Right cardiac atrium (tissue), 5 donors: ENCODE measurements at places on chromosomes 2 and 18. TPM values are rescaled to one million over a fixed set of nuclear protein-coding genes. Genes with fewer than 3 reads are reported as not detected.

The UGT1A5 gene
- not detected for polyA plus RNA-seq

The DNAH6 gene
- 0.07 TPM for polyA plus RNA-seq

The REEP1 gene
- 16.5 TPM for polyA plus RNA-seq

The ONECUT2 gene
- 0.02 TPM for polyA plus RNA-seq

- no peak for DNase-seq
These were observed 28.4 kb upstream of the PXDN start for GRCh38 chr2:1772471-1773267.

DNA sequence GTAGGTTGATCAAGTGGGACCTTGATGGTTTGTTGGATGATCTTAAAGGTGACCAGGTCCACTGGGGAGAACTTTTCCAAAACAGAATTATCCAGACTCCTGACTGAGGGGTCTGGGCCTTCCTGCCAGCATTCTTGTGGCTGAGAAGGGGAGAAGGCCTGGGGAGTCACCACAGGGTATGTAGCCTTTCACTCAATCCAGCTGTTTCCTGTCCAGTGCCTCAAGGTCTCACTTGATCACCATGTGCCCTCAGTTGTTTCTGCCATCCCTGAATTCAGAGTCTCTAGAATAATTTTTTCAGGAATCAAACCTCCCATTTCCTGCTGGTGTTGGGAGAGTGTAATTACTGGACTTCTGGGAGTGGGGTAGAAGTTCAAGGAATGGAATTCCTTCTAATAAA, 54.4 kb upstream of the TANC1 start:
- DNase-seq = no peak

GRCh38 chr2:75563591-75563990, 2.9 kb upstream of the EVA1A start:
- no peak for DNase-seq

DNA sequence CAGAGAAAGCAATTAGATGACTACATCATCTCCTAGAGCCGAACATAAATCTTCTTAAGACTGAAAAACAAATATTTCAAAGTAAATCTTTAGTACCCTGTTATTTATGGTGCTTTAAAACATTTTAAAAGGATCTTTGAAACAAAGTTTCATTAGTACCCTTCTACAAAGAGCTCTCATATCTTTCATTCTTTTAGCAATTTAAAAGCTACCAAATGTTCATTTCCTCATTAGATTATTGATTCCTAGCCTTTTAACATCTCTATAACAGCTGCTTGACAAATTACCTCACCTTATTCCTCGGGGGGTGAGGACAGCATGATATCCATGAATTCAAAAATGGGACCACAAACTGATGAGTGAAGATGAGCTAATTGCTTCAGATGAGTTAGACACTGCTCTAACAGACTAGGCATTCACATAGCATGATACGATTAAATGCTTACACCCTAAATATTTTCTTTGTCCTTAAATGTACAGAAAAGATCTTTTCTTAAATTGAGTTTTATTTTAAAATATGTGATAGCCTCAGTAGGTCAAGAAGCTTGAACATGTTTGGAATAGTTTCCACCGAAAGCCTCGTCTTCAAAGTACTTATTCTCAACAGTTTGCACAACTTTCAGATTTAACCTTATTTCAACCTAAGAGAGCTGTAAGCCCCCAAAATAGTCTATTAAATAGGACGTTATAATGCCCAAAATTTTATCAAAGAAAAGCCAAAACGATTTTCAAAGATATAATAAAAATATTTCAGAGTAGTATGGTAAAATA, 2.1 kb downstream of the ATAD2B start:
- no peak for DNase-seq
